ENCODE measurements at places on chromosomes 16 and 17.

- DNase-seq = no peak
Measured at GRCh38 chr16:27749547-27749875, 199.6 kb downstream of the KATNIP start.

- DNase-seq = no peak
Measured at GRCh38 chr16:81657224-81657623, 121.9 kb upstream of the PLCG2 start.

DNA sequence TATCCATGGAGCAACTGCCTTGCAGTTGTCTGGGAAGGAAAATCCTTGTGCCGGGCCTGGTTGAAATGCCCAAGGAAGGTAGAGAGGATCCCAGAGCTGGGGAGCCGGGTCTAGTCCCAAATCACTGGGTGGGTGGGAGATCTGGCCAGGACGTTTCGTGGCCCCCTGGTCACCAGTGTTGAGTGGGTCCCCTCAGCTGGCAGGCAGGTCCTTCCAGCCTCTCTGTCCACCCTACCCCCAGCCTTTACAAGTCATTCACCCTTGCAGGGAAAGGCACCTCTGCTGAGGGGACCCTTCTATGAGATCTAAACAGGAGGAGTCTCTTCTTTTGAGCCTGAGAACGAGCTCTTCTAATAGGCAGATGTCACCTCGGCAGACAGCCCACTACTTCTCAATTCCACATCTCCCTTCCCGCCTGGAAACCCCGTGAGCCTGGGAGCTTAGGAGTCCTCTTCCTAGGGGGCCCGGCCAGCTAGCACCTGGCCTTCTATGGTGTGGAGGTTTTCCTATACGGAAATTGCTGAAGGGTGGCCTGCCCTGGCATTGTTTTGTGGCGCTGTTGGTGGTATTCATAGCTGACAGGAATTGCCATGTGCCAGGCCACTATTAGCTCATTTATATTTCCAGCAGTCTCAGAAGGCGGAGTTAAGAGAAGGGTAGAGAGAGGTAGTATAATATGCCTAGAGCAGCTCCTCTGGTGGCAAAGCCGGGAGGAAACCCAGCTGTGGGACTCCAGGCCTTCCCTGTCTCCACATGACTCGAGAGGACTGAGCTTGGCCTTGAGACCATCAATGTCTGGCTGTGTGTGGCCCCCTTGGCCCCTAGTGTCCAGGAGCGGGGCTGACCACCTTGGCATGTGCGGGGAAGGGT is 13.3 kb downstream of the MPRIP start:
- no peak for DNase-seq

DNA sequence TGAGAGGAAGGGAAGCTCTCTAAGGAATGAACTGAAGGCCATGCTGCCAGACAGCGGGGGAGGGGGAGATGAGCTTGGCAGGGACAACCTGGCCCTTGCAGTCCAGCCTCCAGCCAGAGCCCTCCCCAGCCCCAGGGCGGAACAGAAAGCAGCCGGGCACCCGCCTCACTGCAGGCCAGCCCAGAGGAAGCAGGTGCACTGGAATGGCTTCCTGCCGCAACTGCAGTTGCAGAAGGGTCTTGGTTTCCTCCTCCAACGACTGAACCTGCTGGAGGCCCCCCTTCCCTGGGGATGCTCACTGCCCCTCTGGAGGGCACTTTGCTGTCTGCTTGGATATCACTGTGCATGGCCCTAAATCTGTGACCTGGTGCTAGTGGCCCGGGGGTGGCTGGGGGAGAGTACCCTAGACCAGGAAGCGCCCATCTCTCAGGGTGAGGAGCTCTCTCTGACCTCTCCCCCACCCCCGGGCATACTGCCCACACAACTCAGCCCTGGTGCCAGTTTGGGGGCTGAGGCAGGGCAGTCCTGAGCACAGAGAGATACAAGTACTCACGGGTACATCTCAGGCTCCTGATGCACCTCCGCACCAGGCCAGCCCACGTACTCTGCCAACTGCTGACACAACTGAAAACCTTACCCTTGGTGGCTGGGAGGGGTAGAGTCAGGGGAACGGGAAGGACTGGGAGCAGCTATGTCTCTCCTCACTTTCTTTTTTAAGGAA is 41.1 kb downstream of the MYO18A start:
- no peak for DNase-seq

- DNase-seq = no peak
Measured at GRCh38 chr17:42612013-42612412, 2.5 kb downstream of the TUBG1 start.

- no peak for DNase-seq
Measured at GRCh38 chr16:48064971-48065370, 90.8 kb downstream of the ABCC12 start.

- no peak for DNase-seq
Measured at GRCh38 chr17:76532072-76532651, 5.3 kb downstream of the CYGB start.

- no peak for DNase-seq
Measured at GRCh38 chr16:57563487-57563750, 21.0 kb downstream of the ADGRG5 start.

DNA sequence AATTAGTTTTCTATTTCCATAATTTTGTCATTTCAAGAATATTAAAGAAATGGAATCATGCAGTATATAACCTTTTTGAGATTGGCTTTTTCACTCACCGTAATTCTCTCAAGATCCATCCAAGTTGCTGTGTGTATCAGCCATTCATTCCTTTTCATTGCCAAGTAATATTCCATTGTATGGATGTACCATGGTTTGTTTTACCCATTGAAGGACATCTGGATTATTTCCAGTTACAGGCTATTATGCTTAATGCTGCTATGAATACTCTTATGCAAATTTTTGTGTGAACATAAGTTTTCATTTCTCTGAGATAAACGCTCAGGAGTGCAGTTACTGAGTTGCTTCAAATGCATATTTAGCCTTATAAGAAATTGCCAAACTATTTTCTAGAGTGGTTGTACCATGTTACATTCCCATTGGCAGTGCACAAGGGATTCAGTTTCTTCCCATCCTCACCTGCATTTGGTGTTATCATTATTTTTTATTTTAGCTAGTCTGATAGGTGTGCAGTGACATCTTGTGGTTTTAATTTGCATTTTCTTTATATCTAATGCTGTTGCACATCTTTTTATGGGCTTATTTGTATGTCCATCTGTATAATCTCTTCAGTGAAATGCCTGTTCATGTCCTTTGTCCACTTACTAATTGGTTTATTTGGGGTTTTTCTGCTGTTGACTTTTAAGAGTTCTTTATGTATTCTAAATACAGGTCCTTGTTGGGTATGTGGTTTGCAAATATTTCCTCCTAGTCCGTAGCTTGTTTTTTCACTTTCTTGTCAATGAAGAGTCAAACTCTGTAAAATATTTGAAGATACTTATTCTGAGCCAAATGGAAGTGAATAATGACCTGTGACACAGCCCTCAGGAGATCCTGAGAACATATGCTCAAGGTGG is 32.7 kb downstream of the BMERB1 start:
- DNase-seq = no peak

- no peak for DNase-seq
Measured at GRCh38 chr17:63514477-63514876, 8.7 kb upstream of the KCNH6 start.

GRCh38 chr17:17149520-17150447 is 56.3 kb downstream of the PLD6 start:
- no peak for DNase-seq

DNA sequence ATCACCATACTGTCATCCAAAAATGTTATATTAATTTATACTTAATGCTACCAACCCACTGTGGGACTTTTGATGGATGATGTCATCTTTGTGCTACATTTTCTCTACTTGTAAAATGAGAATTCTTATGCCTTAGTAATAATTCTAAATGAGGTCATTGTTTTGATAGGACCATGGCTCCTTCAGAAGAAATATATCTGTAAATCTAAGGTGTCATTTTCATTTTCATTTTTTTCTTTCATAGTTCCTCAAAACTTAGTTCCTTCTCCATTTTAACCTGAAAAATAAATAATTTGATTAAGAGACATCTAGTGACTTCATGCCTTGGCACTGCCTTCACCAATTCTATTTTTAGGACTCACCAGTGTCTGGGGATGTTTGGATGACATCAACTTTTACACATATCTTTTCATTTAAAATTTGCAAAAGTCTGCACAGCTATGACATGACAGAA is 48.7 kb downstream of the GPRC5B start:
- DNase-seq = no peak

DNA sequence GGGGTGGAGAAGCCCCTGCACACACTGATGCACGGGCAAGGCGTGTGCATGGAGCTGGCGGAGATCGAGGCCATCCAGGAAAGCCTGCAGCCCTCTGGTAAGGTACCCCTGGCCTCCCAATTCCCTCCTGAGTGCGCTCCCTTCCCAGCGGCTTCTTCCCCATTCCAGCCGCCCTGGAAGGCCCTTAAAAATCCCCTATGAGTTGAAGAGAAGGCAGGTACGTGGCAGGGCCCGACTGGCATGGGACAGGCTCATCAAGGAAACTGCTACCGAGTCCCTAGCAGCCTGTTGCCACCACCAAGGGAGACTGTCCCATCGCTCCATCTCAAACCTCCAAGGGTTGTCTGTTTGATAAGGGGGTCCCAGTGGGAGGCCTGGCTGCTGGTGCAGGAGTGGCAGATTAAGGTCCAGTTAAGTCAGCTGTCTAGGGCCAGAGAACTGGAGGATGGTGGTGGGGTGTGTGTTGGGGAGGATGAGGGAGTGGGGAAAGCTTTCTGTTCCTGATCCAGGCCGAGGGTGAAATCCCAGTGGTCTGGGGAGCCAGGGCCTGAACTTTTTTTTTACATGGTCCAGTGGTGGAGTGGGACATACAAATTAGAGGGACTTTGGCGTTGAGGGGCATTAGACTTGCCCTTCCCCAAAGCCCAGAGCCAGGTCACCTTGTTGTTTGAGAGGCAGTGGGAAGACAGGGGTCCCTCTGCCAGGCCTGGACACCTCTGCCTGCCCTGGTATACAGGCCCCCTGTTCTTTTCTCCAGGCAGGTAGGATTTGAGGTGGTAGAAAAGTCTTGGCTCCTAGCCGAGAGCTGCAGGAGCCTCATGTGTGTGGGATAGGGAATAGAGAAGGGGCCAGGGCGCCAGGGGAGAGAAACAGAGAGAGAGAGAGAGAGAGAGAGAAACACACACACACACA is 994 bp downstream of the IGFBP4 start:
- DNase-seq = no peak

GRCh38 chr16:78529881-78530280 is 430.4 kb downstream of the WWOX start:
- DNase-seq = no peak

DNA sequence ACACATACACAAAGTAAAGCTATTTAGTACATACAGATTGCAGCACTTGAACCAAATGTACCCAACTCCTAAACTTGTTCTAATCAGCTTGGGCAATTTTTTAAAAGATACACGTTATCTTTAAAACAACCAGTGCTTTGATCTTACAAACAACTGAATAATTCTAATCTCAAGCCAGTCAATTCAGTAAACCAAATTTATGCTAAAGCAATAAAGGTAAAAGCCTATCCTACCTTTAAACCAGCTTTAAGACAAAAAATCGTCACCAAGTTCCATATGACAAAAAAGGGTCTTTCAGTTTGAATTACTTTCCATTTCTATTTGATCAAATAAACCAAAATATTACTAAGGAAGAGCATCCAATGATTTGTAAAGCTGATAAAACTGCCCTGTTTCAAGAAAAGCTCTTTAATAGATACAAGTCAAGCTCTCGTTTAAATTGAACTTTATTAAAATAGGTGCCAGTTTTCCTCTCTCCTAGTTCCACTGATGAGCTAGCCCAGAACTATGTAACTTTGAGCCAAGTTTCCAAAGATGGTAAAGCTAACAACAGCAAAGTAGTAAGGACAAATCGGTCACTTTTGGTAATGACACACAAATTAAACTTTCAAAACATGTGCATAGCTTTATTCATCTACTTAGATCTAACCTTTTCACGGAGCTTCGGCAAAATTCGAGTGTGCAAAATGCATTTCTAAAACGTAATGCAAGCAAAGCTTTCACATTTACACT is 10.2 kb downstream of the CRYBA1 start:
- no peak for DNase-seq
